AML-193 (cell line): ENCODE measurements at places on chromosomes 5 and 9.

GRCh38 chr5:10681731-10682679, 79.0 kb downstream of the DAP start:
- no peak for DNase-seq

GRCh38 chr9:108016446-108016845, 526.9 kb upstream of the KLF4 start:
- no peak for DNase-seq

- no peak for DNase-seq
These were observed 4.6 kb downstream of the NRG2 start for GRCh38 chr5:140038373-140038957.

GRCh38 chr9:91274949-91275492, 86.7 kb downstream of the AUH start:
- no peak for DNase-seq

- no peak for DNase-seq
These were observed 43.5 kb upstream of the MPDZ start for GRCh38 chr9:13322828-13323550.

DNA sequence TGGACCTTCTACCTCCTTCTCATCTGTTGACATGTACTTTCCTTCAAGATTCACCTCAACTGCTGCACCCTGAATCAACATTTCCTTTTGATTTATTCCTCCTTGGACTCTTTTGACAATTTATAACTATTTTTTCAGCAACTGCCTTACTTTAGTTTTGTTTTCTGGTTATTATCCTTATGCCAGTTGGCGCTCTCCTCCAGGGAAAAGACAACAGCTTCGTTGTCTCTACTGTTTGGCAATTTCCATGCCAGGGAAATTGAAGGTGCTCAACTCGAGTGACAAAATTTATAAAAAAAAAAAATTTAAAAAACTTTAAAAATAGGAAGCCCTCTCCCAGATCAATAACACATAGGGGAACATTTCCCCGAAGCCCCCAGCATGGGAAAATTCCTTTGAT, 549.2 kb upstream of the DMAC1 start:
- no peak for DNase-seq

DNA sequence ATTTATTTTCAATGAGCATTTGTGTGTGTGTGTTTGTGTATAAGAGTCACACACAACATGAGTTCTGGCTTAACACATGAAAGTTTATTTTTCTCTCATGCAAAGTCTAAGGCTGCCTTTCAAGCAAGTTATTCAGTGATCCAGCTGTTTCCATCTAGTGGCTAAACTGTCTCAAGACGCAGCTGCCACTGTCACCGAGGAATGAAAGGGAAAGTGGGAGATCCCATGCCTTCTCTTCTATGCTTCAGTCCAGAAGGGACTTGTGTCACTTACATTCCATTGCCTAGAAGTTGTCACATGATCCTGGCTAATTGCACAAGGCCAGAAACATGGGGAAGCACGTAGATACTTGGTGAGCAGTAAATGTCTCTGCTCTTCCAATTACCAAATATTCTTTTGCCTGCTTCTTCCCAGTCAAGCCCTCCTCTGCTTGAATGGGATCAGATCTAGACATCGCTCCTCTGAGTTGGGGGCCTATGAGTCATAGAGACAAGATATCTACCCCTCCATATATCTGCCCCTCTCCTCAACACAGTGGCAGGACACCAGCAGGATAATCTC, 30.4 kb upstream of the SLIT3 start:
- no peak for DNase-seq

- DNase-seq = no peak
These were observed 37.1 kb upstream of the RAPGEF6 start for GRCh38 chr5:131671994-131672655.

GRCh38 chr9:14186096-14186495, 127.8 kb downstream of the NFIB start:
- no peak for DNase-seq

- no peak for DNase-seq
These were observed 261.1 kb upstream of the IRX4 start for GRCh38 chr5:2143646-2144353.

- no peak for DNase-seq
These were observed 35.2 kb downstream of the MTRR start for GRCh38 chr5:7904170-7904569.

DNA sequence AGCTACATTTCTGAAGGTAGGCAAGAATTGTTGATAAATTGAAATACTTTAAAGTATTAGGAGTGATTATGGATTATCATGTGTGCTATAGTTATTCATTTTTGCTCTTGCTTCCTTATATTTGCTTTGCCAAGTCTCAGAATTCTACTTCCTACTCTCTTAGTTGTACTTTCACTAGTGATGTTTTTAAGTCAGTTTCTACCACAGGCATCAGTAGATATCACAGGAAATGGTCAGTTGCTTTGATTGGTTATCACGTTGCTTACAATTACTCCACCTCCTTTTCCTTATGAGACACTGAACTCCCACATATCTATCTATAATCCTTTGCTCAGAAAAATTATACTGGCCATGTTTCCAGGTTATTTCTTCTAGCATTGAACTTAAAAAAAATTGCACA, 472.8 kb downstream of the DMRTA1 start:
- DNase-seq = no peak

- no peak for DNase-seq
These were observed 1.7 kb upstream of the IRX1 start for GRCh38 chr5:3593771-3594509.

DNA sequence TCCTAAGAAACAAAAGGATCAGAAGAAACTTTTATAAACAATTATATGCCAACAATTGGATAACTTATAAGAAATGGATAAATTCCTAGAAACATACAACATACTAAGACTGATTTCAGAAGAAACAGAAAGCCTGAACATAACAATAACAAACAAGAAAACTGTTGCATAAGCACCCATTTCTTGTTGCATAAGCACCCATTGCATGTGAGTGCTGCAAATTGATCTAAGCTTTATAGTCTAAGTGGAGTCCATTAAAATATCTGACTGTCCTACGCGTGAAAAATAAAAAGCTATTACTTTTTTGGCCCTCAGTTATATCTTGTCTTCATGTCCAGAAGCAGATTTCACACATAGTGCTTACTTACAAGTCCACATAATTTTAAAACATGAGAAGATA, 19.3 kb downstream of the TYRP1 start:
- DNase-seq = no peak

DNA sequence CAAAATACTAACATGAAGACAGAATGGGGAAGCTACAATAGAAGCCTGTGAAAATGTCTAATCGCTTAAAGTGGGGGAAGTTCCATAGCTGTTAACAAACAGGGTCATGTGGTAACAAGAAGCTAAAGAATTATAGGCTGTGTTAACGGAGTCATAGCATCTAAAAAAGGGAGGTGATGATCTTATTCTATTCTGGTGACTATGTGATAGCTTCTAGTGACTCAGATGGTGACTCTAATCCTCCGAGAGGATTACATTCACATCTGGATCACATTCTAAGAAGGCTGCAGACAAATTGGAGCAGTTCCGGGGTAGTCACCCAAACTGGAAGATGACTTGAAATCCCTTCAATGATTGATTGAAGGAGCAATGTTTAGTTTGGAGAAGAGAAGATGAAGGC, 142.1 kb downstream of the LIFR start:
- DNase-seq = no peak

GRCh38 chr5:83104021-83104420, 26.7 kb downstream of the XRCC4 start:
- no peak for DNase-seq

DNA sequence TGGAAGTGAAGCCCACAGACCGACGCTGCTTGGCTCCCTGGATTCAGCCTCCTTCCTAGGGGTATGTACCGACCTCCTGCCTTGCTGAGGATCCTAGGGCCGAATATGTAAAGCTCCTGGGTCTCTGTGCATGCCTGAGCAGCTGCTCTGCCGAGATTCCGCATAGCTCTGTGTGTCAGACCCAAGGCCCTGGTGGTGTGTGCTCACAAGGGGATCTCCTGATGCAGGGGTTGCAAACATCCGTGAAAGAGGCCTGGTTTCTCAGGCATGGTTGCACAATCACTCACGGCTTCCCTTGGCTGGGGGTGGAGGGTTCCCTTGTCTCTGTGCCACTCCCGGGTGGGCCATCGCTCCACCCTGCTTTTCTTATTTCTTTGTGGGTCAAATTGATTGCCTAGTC, 19.9 kb upstream of the SVEP1 start:
- DNase-seq = no peak

DNA sequence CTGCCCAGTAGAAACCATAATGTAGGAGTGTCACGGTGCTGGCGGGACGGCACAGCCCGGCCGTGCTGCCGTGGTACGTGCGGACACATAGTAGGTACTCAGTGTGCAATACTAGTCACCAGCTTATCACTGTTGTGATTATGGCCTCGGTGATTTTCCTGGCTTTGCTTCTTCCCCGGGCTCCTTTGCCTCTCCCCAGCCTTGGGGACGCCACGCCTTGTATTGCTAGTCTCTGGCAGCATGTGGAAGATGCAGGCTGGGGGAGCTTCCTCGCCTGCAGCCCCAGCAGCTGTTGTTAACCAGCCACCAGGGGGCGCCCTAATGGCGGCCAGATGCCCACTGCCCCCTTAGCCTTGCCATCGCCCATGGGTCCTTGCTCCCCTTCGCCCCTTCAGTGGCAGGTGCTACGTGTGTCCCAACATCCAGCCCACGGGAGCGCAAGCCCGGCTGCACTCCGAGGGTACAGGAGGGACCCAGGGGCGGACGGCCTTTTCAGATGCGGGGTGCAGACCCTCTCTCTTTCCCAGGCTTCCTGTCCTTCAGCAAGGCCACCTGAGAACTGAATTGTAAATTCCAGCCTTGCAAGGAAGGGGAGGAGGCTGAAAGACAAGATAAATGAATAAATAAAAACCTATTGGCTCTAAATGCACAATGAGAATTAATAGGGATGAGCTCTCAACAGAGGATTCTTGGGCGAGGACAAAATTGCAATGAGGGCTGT, 8.0 kb downstream of the NTNG2 start:
- DNase-seq = peak; percentile 33

GRCh38 chr5:74027732-74028338, 401.8 kb downstream of the ARHGEF28 start:
- no peak for DNase-seq

- DNase-seq = peak; percentile 39
These were observed 434 bp downstream of the GLRX start for GRCh38 chr5:95822043-95822541.

- no peak for DNase-seq
These were observed 169.0 kb downstream of the PDZD2 start for GRCh38 chr5:31807789-31808540.

GRCh38 chr9:3741729-3742128, 215.9 kb upstream of the RFX3 start:
- DNase-seq = no peak

GRCh38 chr5:121681229-121681855, 170.3 kb upstream of the FTMT start:
- DNase-seq = no peak

DNA sequence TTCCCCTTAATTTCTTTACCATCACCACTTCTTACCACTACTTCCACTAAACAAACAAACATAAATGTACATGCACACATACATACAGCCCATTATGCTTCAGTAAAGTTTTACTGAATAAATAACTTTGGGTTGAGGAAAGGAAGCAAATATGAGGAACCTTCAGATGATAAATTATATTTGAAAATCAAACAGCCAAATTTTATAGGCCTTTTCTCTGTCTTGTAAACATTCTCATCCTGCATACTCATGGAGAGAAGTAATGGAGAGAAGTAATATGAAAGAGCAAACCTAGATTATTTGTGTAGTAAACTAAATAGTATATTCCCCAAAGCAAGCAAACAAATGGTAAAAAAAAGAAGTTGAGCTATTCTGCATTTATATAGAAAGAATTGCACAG, 658.3 kb upstream of the RORB start:
- no peak for DNase-seq

GRCh38 chr9:84697509-84698114, 28.1 kb downstream of the NTRK2 start:
- peak; percentile 1 for DNase-seq

- no peak for DNase-seq
These were observed 1328.6 kb downstream of the PTPRD start for GRCh38 chr9:9284201-9284600.

- DNase-seq = no peak
These were observed 153.5 kb downstream of the MAT2B start for GRCh38 chr5:163658702-163659567.

- no peak for DNase-seq
These were observed 17.2 kb upstream of the CACNA1B start for GRCh38 chr9:137860361-137860760.

DNA sequence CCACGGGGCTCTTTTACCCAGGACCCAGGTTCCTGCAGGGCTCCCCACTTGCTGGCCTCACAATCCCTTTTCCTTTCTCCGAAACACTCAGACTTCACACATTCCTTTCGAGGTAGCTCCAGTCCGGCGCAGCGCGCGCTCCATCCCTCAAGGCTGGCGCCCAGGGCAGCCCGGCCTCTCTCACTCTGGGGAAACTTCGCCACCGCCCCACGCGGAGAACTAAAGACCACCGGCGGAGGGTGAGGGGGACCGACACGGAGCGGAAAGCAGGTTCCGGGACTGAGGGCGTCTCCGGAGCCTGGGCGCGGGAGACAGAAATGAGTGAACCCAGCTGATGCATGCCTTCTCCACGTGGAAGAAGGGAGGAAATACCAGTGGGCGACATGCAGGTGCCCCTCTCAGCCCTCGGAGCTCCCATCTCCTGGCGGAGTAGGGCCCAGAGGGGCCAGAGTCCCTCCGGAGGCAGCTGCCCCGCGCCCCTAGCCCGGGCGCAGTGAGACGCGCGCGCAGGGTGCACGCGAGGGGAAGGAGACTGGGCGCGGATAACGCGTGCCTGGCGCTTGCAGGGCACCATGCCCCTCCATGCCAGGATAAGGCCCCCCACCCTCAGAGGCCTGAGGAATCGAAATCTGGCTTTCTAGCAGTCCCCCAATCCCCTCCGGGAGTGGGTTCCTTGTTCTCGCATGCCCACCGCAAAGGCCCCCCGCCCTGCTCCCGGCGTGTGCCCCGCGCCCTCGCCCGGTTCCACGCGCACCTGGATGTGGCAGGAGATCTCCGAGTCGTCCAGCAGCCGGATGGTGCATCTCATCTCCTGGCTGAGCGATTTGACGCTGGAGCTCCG, 650 bp downstream of the FRMD3 start:
- DNase-seq = no peak

- peak; percentile 73 for DNase-seq
These were observed 28.3 kb upstream of the NIPAL4 start for GRCh38 chr5:157431544-157432200.

GRCh38 chr5:16410338-16410737, 55.3 kb downstream of the ZNF622 start:
- DNase-seq = no peak

GRCh38 chr5:132073231-132074013, at the start of gene CSF2:
TSS of gene CSF2 (plus strand) at chr5:132073789. CDS start at chr5:132073824, 35 bp downstream.
- DNase-seq = no peak
